ENCODE measurements at places on chromosomes 11 and 22.
A peak's percentile ranks its signal among the peaks of the same experiment; 100 is the strongest.

GRCh38 chr11:86292912-86293616 is 9.0 kb upstream of the HIKESHI start:
- DNase-seq, result no peak

DNA sequence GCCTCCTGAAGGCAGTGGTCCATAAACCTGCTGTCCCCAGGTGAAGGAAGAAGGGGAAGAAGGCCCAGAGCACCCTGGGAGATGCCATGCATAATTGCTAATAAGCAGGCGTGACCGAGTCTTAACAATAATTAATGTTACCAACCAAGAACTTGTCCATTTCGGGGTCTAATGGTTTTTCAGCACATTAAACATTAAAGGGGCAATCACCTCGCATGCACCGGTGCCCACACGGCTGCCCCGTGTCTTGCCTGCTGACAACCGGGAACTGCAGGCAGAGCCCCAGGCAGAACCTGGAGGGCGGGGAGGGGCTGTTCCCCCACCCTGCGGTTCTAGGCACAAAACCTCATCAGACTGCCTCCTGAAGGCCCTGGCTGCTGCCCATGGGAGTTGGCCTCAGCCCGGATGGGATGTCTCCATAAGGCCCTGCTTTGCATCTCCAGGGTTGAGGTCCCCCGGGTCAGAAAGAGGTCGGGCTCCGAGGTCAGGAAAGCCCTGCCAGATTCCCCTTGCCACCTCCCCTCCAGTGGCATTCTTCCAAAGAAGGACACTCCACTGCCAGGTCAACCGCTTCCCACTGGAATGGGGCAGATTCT is 169.0 kb downstream of the BUD13 start:
- no peak for DNase-seq

- DNase-seq, result no peak
These were observed 88.6 kb downstream of the BCR start for GRCh38 chr22:23268877-23269276.

- no peak for DNase-seq
These were observed 17.3 kb downstream of the PIK3IP1 start for GRCh38 chr22:31275018-31275417.

- DNase-seq, result no peak
These were observed 71.4 kb downstream of the GLYATL1 start for GRCh38 chr11:59010708-59011107.

DNA sequence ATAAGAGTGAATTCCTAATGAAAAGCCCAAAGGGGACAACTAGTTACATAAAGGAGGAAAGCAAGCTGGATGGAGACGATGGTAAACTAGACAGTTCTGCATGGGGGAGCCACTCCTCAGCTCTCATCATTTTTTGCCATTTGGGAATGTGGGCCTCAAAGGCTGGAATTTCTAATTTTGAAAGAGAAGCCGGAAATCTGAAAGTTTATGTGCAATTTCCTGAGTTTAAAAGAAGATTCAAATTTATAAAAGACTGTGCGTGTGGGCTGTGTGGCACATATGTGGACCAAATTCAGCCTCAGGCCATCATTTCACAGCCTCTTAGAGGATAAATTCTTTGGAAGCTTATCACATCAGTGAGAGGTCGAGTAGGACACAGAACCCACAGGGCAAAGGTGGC is 18.3 kb upstream of the CRY2 start:
- no peak for DNase-seq

DNA sequence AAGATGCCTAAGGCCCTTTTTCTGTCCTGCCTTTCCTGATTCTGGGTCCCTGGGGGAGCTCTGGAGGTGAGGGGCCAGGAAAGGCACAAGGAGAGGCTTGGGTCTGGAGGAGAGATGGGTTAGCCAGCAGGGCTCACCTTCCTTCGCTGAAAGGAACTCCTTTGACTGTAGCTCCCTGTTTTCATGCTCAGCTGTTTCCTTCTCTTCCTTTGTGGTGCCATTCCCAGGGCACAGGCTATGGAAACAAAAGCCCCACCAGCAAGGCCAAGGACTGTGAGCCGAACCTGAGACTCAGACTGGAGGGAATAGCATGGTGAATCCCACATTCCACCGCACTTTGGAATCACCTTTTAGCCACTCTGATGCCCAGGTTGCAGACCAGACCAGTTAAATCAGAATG is 10.5 kb downstream of the SLC43A3 start:
- no peak for DNase-seq

DNA sequence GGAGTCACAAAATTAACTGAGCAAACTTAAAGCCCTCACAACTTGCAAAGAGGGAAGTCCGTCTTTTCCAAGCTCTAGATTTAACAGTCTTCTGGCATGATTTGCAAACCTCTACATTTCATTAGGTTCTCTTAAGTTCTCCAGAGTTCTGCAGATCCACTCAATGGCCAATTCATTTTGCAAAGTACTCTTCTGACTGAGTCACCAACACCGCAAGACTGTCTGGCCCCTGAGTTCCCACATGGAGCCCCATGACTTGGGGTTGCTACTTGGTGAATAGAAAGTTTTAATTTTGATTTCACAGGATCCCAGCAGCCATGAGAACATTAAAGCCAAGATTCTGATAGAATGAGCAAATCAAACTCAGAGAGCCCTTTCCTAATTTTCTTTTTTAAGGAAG is 134.5 kb downstream of the PLEKHA7 start:
- no peak for DNase-seq

DNA sequence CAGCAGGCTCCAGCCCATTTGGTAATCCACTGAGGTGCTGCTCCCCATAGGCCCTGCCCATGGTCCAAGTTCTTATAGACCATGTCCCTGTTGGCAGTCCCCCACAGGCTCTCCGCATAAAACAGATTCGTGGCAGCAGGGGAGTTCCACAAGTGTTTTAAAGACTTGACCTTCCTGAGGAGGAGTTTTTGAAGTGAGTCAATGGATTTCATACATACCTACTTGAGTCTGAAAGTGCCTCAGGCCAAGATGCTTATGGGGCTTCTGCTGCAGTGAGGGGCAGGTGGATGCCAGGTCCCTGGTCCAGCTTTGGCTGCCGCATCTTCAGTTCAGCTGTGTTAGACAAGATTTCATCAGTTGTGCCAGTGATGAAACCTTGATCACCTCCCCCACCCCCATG is 43.3 kb downstream of the CABIN1 start:
- no peak for DNase-seq

DNA sequence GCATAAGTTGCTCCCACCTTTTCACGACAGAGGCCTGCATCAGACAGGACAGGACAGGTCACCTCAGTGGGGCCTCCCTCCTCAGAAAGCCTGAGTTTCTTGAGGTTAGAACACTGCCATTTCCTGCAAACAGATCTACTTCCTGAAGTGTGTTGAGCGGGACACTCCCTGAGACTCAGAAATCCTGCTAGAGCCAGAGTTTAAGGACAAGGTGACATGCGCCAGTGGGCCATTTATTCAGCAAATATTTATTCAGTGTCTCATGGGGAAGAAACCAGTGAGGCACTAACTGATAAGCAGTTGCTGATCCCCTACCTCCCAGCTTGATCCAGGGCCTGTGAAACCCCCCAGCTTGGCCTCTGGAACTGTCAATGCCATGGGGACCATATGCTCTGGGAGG is 454.6 kb downstream of the SOX6 start:
- no peak for DNase-seq

- DNase-seq, result no peak
These were observed 35.1 kb upstream of the SUSD2 start for GRCh38 chr22:24146194-24146616.

GRCh38 chr11:64522843-64523380 is 68.1 kb upstream of the SLC22A12 start:
- no peak for DNase-seq

GRCh38 chr11:72824811-72825505 is 10.7 kb downstream of the ATG16L2 start:
- no peak for DNase-seq

GRCh38 chr11:77079666-77080065 is 12.9 kb downstream of the CAPN5 start:
- no peak for DNase-seq

- DNase-seq, result peak; percentile 71
These were observed 57.1 kb downstream of the PARVB start for GRCh38 chr22:44080936-44081861.

DNA sequence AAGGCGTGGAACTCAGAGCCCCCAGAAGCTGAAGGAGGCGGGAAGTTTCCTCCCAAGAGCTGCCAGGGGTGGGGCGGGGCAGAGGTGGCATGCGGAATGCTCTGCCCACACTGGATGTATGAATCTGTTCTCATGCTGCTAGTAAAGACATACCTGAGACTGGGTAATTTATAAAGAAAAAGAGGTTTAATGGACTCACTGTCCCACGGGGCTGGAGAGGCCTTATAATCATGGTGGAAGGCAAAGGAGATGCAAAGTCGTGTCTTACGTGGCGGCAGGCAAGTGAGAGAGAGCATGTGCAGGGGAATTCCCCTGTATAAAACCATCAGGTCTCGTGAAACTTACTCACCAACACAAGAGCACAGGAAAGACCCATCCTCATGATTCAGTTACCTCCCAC is 57.6 kb downstream of the SMIM38 start:
- no peak for DNase-seq

GRCh38 chr11:68004551-68005335 is 846 bp upstream of the UNC93B1 start:
- DNase-seq, result no peak

DNA sequence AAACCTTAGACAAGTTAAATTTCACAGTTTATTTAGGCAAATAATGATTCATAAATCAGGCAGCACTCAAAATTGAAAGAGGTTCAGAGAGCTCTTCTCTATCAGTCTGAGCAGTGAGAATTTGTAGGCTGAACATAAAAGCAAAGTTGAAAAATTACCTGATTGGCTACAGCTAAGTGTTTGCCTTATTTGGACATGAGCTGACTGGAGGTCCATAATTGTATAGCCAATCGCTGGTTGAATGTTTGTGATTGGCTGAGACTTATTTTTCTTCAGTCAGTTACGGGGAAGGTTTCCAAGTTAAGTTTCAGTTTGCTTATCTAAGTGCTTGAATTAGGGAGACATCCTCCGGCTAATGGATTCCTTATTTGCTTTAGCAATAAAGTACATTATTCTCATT is 527.5 kb downstream of the CNTN5 start:
- no peak for DNase-seq

DNA sequence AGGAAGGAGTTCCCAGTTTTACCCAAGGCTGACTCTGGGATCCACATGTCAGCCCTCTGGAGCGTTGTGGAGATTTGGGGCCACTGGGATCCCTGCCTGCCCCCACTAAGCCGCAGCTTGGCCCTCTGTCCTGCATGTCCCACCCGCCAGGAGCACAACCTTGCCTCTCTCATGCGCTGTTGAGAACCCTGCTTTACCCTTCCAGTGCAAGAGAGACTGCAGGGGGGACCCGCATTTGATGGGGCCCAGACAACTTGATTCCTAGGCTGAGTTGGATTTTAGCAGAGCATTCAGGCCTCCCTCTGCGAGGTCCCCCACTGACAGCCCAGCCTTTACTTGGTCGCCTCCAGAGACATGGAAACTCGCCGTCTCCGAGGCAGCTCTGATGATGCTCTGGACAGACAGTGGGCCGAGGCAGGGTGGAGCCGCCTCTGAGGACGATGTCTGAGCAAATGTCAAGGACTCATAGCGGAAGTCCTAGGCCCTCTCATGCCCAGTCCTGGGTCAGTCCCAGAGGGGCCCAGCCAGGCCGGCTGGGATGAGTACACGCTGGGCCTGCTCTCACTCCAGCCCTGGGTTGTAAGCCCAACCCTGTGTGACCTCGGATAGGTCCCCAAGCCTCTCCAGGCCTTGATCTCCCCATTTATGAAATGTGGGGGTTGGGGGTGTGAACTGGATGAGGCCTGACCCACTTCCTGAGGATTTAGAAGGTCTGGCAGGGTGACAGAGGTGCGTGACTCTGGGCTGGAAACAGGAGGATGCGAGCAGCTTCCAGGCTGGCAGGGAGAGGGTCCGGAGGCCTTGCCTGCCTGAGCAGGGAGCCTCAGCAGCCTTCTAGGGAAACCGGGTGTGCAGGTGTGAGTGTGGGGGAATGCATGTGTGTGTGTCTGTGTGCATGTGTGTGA is 630 bp downstream of the CD5 start:
- peak; percentile 16 for DNase-seq

- DNase-seq, result no peak
These were observed 123.7 kb downstream of the KCNQ1OT1 start for GRCh38 chr11:2576111-2576510.

DNA sequence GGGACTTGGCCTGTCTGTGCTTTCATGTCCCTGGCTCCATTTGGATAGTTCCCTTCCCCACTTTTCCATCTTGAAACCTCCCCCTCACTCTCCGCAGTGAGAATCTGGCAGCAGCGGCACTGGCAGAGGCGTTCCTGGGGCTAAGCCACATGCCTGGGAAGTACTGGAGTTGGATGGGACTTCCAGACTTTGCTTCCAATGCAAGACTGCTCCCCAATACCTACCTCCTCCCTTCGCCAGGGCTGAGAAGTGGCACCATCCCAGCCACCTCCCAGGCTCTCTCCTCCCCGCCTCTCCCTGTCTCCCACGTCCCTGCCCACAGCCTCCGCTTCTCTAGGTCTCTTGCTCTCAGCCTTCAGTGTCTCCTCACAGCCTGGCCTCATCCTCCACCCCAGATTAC is 16.6 kb downstream of the TST start:
- no peak for DNase-seq

- no peak for DNase-seq
These were observed 169.0 kb downstream of the TBC1D22A start for GRCh38 chr22:46931414-46931813.

DNA sequence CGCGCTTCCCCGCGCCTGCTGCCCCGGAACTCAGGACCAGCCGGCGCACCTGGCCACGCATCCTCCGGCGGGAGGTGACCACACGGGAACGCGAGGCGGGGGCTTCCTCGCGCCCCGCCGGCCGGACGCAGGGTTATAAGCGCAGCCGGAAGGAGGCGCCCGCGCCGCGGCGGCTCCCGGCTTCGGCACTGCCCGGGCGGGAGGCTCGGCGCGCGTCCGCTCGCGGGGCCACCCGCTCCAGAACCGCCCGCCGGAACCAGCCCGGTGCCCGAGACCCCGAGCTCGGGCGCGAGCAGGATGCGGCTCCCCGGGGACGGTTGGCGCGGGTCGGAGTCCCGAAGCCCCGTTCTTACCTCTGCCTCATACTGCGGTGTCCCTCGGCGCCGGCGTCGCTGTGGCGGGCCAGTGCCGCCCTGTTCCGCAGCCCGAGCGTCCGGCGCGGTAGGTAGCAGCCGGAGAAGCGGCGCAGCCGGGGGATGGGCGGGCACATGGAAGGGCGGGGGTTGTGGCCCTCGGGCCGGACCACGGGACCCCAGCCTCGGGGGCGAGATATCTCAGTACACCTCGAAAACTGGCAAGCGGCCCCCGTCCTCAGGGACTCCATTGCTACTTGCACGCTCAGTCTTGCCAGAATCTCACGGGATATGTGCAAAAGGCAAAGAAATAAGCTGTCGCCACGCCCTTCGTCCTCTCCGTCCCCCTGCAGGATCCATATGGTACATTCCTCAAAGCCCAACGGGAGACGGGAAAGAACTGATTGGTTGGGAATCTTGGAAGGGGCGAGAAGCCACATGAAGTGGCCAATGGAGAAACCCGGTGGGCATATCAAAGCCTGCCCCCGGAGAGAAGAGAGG is 23.1 kb downstream of the MICAL3 start:
- DNase-seq, result peak; percentile 57

GRCh38 chr11:6614446-6614845 is 2.4 kb upstream of the TAF10 start:
- DNase-seq, result no peak
